ENCODE measurements at places on chromosomes 11 and 22. TPM values are rescaled to one million over a fixed set of nuclear protein-coding genes. Genes with fewer than 3 reads are reported as not detected.

The MAJIN gene
- total RNA-seq: not detected

The LRRC51 gene
- total RNA-seq: 11.6 TPM

The CARD18 gene
- not detected for total RNA-seq

The SOX10 gene
- 279 TPM for total RNA-seq

The LUZP2 gene
- 0.28 TPM for total RNA-seq

The TPH1 gene
- 0.66 TPM for total RNA-seq

The CASP5 gene
- total RNA-seq: not detected

The RAB3IL1 gene
- 3.4 TPM for total RNA-seq

The APOBEC3H gene
- not detected for total RNA-seq

The CCDC15 gene
- 6.1 TPM for total RNA-seq

The SYT12 gene
- total RNA-seq: 0.44 TPM

The PRODH gene
- total RNA-seq: 0.09 TPM

The UNC93B1 gene
- 3.9 TPM for total RNA-seq

The CARNS1 gene
- total RNA-seq: 0.07 TPM

The EHF gene
- total RNA-seq: not detected

DNA sequence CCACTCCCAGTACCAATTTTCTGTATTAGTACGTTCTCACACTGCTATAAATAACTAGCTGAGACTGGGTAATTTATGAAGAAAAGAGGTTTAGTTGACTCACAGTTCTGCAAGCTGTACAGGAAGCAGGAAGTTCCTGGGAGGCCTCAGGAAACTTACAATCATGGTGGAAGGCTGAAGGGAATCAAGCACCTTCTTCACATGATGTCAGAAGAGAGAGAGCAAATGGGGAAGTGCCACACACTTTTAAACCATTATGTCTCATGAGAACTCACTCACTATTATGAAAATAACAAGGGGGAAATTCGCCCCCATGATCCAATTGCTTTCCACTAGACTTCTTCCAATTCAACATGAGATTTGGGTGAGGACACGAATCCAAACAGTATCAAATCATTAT is 271.4 kb downstream of the ETS1 start:
- H3K36me3 ChIP-seq: peaks cover 13% of the 10 kb centered on the region
- no peak overlapping the region for H3K27ac ChIP-seq
- H3K27me3 ChIP-seq: no peaks in the 10 kb centered on the region
- no peak overlapping the region for H3K4me3 ChIP-seq
- no peak for DNase-seq
- H3K4me1 ChIP-seq: peaks cover 4% of the 10 kb centered on the region

GRCh38 chr11:68525336-68525735 is 64.8 kb downstream of the PPP6R3 start:
- H3K27me3 ChIP-seq: no peaks in the 10 kb centered on the region
- H3K4me1 ChIP-seq: peaks cover 41% of the 10 kb centered on the region
- H3K27ac ChIP-seq: no peak overlapping the region
- DNase-seq: no peak
- H3K36me3 ChIP-seq: peaks cover 41% of the 10 kb centered on the region

DNA sequence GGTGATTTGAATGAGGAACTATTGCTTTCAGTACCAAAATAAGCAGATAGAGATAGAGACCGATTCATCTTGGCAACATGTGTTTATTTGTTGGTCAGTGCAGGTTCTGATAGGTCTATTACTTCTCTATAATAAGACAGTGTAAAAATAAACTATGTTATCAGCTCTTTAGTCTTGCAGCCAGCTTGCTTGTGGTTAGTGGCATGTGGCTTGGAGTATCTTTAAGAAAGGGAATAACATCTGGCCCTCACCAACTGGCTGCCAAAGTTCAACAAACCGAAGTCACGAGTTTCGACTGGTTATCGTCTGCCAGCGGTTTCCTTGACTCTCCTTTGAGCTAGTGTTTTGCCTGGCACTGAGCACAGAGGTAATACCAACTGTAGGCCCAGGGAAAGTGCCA is 71.8 kb downstream of the CTTN start:
- H3K4me3 ChIP-seq: no peak overlapping the region
- no peaks in the 10 kb centered on the region for H3K36me3 ChIP-seq
- no peak overlapping the region for H3K27ac ChIP-seq
- no peaks in the 10 kb centered on the region for H3K27me3 ChIP-seq
- peaks cover 18% of the 10 kb centered on the region for H3K4me1 ChIP-seq
- no peak for DNase-seq

DNA sequence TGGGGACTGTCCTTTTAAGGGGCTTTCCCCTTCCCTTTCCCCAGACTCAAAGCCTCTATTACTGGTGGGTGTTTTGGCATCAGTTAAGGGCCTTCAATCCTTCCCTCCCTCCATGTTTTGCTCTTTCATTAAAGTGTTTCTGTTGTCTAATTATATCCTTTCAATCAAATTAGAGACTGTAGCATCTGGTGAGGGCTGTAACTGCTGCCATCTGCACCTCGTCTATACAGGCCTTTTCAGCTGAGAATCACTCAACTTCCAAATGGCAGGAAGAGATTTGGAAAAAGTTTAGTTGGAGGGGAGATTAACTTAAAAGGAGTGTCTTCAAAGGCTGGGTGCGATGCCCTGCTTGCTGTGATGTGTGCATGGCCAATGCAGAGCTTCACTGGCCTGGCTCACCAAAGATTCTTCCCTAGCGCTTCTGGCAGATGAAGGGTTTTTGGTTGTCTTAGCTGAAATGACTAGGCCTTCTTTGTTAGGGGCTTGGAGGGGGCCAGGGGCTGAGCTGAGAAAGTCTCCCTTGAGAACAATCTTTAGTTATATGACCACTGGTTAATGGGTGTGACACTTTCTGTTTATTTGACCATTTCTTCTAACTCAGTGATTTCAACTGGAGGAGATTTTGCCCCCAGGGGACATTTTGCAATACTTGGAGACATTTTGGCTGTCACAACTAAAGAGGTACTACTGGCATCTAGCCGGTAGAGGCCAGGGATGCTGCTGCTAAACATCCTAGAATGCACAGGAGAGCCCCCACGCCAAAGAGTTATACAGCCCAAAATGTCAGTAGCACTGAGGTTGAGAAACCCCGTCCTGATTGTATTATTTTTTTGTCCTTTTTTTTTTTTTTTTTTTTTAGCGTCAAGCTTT is 7.5 kb downstream of the KREMEN1 start:
- no peaks in the 10 kb centered on the region for H3K36me3 ChIP-seq
- H3K27ac ChIP-seq: no peak overlapping the region
- peaks cover 13% of the 10 kb centered on the region for H3K4me1 ChIP-seq
- DNase-seq: no peak

DNA sequence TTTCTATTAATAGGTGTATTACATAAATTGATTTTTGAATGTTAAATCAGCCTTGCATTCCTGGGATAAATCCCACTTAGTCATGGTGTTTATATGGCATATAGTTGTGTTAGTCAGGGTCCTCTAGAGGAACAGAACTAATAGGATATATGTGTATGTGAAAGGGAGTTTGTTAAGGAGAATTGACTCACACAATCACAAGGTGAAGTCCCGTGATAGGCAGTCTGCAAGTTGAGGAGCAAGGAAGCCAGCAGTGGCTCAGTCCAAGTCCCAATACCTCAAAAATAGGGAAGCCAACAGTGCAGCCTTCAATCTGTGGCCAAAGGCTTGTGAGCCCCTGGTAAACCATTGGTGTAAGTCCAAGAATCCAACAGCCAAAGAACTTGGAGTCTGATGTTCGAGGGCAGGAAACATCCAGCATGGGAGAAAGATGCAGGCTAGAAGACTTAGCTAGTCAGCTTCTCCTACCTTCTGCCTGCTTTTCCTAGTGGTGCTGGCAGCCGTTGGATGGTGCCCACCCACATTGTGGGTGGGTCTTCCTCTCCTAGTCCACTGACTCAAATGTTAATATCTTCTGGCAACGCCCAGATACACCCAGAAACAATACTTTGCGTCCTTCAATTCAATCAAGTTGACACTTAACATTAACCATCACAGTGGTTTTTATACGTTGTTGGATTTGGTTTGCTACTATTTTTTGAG is 12.9 kb downstream of the SFI1 start:
- no peak for DNase-seq
- H3K4me3 ChIP-seq: no peak overlapping the region
- no peaks in the 10 kb centered on the region for H3K27me3 ChIP-seq
- no peaks in the 10 kb centered on the region for H3K4me1 ChIP-seq
- no peak overlapping the region for H3K27ac ChIP-seq
- H3K36me3 ChIP-seq: peaks cover 32% of the 10 kb centered on the region

DNA sequence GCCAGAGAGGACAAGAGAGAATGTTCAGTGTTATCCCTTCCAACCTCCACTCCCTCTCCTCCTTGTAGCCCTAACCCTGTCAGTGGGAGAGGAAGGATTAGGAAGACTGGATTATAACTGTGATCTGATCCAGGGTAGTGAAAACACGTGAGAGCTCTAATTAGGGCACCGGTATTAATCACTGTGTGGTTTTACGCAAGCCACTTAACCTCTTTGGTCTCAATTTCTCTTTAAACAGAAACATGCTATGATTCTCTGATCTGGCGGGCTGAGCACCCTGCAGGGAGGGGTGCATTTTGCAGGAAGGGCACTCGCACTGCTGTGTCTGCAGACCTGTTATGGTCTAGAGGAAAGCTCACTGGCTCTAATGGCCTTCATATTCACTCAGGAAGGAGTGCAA is 11.5 kb downstream of the RPL27A start:
- peaks cover 31% of the 10 kb centered on the region for H3K4me1 ChIP-seq
- H3K4me3 ChIP-seq: peak overlapping the region; percentile 31
- peaks cover 40% of the 10 kb centered on the region for H3K36me3 ChIP-seq

DNA sequence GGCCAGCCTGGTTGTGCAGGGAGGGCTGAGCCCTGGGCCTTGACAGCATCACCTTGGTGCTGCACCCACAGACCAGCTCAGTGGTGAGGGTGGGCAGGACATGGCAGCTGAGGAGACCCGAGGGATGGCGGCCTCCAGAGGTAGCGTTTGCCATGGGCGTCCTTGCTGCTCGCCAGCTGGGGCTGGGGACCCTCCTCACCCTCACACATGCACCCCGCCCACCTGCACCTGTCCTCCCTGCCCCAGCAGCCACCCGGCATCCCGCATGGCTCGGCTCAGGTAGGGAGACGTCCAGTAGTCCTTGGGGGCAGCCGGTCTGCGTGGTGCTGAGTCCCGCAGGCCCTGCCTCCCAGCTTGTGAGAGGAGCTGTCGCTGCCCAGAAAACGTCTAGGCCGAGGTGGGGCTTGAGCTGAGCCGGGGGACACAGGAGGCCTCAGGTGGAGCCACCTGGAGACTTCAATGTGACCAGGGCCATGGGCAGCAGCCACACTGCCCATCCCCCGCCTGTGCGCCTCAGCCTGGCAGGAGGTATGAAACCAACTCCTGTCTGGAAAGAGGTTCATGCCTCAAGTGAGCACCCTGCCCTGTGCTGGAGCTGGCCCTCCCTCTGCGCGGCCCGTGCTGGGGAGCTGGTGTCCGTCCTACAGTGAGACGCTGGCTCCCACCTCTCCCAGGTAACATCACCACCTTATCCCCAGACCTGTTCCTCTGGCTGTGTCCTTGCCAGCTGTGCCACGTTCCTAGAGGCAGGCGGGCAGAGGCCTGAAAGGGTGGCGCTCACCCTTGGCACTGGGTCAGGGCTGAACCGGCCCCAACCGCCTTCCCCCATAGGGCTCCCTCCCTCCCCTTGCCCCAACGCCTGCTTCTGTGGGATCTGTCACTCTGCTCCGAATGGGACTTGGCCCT is 3.3 kb upstream of the TRABD start:
- DNase-seq: no peak
- no peaks in the 10 kb centered on the region for H3K27me3 ChIP-seq
- H3K4me1 ChIP-seq: peaks cover 11% of the 10 kb centered on the region

GRCh38 chr11:44475114-44475686 is 90.3 kb upstream of the CD82 start:
- DNase-seq: no peak
- no peak overlapping the region for H3K27ac ChIP-seq
- no peaks in the 10 kb centered on the region for H3K4me1 ChIP-seq
- no peak overlapping the region for H3K4me3 ChIP-seq

GRCh38 chr11:80831374-80831773 is 1390.5 kb upstream of the TENM4 start:
- H3K36me3 ChIP-seq: no peaks in the 10 kb centered on the region

DNA sequence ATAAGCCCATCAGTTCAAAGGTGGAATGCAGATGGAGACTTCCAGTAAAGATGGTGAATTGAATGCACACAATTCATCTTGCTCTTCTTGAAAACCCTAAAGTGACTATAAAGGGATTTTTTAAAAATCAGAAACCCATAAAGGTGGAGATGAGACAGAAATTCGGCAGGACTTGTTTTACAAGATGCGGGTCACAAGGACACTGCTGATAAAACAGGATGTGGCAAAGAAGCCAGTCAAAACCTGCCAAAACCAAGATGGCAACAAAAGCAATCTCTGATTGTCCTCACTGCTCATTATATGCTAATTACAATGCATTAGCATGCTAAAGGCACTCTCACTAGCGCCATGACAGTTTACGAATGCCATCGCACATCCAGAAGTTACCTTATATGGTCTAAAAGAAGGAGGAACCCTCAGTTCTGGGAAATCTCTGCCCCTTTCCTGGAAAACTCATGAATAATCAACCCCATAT is 137.1 kb downstream of the NECTIN1 start:
- peaks cover 46% of the 10 kb centered on the region for H3K4me1 ChIP-seq
- H3K36me3 ChIP-seq: no peaks in the 10 kb centered on the region
- H3K27ac ChIP-seq: no peak overlapping the region
- no peak overlapping the region for H3K4me3 ChIP-seq
- H3K27me3 ChIP-seq: no peaks in the 10 kb centered on the region

DNA sequence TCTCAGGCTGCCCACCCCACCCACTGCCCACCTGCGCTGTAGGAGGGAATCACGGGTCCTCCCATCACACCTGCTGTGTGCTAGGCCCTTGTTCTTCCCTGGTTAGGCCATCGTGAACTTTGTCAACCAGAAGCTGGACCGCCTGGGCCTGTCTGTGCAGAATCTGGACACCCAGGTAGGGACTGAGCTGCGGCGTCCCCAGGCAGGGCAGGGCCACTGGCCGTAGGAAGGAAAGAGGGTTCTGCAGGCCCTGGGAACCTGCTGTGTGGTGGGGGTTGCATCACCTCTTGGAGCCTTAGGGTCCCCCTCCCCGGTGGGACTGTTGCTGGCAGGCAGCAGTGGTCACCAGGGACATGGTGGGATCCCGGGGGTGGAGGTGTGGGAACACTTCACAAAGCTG is 15.5 kb downstream of the PARVG start:
- no peaks in the 10 kb centered on the region for H3K4me1 ChIP-seq
- peaks cover 12% of the 10 kb centered on the region for H3K27me3 ChIP-seq
- no peak overlapping the region for H3K4me3 ChIP-seq
- no peak for DNase-seq
- H3K27ac ChIP-seq: no peak overlapping the region

All from neural crest cell (in vitro differentiated cells).